ENCODE measurements at places on chromosomes 5 and 9.

DNA sequence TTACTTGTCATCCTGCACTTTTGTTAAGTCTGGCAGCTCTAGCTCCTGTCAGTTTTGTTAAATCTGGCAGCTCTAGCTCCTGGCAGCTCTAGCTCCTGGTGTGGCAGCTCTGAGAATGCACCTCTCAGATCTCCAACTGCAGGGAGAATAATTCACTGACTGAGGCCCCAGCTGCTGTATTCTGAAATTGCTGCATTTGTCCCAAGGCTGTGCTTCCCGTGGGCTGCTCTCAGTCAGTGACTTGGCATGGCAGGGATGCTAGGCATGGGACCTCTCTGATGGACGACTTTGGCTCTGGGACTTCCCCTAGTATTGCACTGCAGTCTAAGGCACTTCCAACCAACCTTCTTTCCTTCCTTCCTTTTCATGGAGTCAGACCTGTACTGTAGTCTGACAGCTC is 475.7 kb downstream of the CCDC171 start:
- no peak for DNase-seq

DNA sequence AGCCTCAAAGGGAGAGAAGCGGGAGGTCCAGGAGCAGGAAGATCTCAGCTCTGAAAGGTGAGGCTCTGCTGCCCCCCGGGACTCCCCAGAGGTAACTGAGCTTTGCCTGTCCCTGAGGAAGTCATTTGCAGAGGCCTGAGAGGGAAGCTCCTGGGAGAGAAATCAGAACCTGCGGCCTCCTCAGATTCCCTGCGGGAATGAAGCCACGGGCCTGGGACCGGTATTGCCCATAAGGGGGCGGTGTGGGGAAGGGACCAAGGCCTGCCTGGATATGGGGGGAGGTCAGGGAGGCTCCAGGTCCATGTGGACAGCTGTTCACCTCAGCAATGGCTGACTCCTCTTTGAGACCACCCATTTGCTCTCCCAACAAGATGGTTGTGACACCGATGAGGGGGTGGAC is 1.3 kb downstream of the SPATA31E1 start:
- no peak for DNase-seq

DNA sequence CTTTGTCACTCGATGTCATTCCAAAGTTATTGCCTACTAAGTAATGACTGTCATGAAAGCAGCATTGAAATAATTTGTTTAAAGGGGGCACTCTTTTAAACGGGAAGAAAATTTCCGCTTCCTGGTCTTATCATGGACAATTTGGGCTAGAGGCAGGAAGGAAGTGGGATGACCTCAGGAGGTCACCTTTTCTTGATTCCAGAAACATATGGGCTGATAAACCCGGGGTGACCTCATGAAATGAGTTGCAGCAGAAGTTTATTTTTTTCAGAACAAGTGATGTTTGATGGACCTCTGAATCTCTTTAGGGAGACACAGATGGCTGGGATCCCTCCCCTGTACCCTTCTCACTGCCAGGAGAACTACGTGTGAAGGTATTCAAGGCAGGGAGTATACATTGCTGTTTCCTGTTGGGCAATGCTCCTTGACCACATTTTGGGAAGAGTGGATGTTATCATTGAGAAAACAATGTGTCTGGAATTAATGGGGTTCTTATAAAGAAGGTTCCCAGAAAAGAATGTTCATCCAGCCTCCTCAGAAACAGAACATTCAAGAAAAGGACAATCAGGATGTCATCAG is 11.3 kb downstream of the TLR4 start:
- no peak for DNase-seq

DNA sequence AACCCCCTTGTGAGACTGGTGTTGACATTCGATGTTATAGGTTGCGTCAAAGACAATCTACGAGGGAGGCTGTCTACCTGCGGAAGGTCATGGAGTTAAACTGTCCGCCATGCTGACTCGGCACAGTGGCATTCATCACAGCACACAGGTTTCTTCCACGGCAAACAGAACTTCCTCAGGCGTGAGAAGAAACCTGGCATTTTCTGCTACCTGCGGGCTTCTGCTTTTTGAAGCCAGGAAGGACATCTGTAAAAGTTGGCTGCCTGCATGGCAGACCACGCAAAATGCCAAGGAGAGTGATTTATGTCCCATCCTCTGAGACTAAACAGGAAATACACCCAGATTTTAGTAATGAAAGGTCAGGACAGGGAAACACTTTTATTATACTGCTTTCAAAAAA is 809.8 kb upstream of the NUDT12 start:
- no peak for DNase-seq
